ENCODE measurements at places on chromosomes 1 and 21. TPM values are rescaled to one million over a fixed set of nuclear protein-coding genes. Genes with fewer than 3 reads are reported as not detected.

Gene GBP7
- total RNA-seq, result not detected

Gene PGLYRP3
- total RNA-seq, result not detected

Gene VN1R5
- total RNA-seq, result not detected

Gene SNX7
- 20.7 TPM for total RNA-seq

Gene RNU1-2
- 1,303 TPM for total RNA-seq

Gene TFF3
- 1.7 TPM for total RNA-seq

Gene DISP3
- total RNA-seq, result 4.6 TPM

Gene C1orf159
- total RNA-seq, result 12.4 TPM

Gene KIFAP3
- 3.2 TPM for total RNA-seq

Gene NPHP4
- total RNA-seq, result 13.6 TPM

Gene SPRR3
- not detected for total RNA-seq

DNA sequence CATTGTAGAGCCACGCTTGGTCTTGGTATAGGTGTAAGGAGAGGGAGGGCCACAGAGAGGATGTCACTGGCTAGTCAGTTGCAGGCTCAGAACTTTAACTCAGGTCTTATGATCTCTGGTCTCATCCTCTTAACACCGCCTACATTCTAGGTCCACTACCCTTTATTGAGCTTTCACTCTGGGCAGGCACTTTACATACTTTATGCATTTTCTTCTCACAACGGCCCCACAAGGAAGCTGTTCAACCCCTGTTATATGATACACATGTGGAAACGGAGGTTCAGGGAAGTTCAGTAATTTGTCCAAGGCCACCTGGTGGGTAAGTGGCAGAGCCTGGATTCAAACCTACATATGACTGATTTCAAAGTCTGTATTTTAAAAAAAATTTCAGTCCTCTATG is 25.3 kb upstream of the RCAN3 start:
- no peak for DNase-seq

GRCh38 chr1:224123136-224123535 is 9.2 kb downstream of the FBXO28 start:
- DNase-seq, result no peak

DNA sequence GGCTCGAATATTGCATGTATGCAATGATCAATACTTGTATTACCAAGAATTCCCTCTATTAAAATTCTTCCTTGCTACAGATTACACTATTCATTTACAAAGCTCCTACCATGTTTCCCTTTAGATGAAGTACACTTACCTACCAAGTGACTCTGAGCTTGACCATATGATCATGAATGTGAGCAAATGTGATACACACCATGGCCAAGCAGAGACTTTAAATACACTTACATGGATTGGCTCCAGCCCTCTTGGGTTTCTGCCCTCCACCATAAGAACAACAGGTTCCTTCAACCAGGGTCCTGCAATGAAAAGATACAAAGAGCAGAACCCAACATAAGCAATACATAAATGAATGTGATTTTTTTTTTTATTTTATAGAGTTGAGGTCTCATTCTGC is 30.0 kb downstream of the LRRC52 start:
- DNase-seq, result no peak

DNA sequence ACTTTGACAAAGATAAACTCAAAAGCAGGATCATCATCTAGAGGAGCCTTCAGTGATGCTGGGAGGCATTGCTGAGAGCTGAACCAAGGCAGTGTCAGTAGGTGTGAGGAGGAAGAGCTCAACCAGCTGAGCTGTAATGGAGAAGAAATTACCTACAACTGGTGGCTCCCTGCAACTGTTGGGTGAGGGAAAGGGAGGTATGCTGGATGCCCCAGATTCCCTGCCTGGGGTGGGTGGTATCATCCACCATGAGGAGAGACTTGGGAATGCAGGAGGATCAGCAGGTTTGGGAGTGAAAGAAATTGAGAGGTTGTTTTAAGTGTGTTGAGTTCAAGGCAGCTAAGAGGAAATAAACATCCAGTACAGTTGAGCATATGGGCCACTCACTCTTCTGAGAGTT is 199.8 kb downstream of the DNM3 start:
- no peak for DNase-seq

DNA sequence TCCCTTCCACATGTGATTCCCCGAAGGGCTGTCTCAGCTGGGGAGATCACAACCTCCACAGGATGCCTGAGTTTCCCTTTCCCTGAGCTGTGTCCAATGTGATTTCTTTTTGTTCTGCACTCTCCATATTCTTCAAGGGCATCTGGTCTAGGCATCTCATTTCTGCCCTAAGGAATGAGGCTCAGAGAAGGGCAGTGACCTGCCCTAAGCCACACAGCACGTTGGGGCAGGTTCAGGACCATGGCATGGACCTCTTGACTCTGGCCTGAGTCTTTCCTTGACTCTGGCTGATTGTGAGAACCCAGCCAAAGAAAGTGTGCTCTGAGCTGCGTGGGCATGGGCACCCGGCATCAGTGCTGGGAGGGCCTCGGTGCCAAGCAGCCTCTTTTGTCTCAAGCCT is 590.3 kb downstream of the PTPRU start:
- DNase-seq, result peak; percentile 16

DNA sequence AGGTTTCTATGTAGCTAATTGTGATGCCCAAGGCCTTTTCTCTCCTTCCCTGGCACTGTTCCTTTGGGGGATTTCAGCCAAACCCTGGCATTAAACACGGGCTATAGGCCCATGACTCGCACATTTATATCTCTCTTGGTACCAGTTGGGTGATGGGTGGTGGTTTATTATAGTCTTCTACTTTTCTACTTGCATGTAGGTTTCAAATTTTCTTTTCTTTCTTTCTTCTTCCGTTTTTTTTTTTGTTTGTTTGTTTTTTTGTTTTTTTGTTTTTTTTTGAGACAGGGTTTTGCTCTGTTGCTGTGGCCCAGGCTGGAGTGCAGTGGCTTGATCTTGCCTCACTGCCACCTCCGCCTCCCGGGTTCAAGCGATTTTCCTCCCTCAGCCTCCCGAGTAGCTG is 1.1 kb downstream of the IL10RB start:
- no peak for DNase-seq

- DNase-seq, result no peak
Measured at GRCh38 chr1:236281198-236281653, 532 bp downstream of the ERO1B start.

GRCh38 chr1:35559317-35559944 is 1.8 kb downstream of the NCDN start:
- no peak for DNase-seq

GRCh38 chr1:51433972-51434510 is 85.0 kb downstream of the EPS15 start:
- no peak for DNase-seq

DNA sequence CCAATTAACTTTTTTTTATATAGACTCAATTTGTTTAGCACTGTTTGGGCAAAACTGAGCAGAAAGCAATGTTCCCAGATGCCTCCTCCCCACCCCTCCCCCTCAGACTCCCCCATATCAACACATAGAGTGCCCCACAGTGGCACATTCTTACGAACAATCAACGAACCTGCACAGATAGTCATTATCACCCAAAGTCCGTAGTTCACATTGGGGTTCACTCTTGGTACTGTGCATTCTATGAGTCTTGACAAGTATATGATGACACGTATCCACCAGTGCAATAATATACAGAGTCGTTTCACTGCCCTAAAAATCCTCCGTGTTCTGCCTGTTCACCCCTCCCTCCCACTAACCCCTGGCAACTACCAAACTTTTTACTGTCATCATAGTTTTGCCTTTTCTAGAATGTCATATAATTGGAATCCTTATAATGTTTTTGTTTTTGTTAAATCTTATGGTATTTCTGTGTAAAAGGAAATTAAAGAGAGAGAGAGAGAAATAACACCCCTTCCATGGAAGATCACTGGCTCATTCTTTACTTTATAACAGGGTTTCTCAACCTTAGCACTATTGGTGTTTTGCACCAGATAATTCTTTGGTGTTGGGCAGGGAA is 37.2 kb upstream of the HNRNPU start:
- no peak for DNase-seq

DNA sequence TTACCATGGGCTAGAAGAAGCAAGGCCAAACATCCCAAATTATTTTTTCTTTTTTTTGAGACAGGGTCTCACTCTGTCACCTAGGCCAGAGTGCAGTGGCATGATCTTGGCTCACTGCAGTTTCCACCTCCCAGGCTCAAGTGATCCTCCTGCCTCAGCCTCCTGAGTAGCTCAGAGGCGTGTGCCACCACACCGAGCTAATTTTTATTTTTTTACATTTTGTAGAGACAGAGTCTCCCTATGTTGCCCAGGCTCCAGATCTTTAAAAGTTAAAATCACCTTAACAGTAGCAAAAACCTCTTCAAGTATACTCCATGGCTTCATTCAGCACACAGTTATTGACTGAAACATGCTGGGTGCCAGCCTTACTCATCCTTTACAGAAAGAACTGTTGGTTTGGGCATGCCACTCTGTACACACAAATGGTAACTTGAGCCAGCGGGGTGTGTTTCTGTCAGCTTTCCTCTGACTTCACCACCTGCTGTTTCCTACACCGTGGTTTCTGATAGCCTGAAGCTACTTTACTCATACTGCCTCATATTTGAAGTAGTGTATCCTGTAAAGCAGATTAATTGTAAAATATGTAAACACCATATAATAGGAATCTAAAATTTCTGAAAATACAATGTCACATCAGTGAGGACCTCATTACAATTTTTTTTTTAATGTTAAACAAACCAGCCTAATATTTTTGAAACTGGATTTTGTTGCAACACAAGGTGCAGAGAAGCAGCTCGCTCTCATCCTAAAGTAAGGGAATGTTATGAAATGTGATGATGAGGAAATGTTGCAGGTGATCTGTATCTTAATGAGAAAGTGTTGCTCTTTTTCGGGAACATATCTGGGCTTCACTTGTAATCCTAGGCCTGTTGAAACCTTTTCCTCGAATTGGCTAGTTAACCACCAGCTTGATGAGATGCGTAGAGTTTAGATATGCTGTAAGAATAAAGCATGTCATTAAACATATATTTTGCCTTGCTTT is 113.9 kb downstream of the ATP5PO start:
- DNase-seq, result no peak

- DNase-seq, result no peak
Measured at GRCh38 chr1:204240233-204240632, 26.4 kb upstream of the GOLT1A start.

DNA sequence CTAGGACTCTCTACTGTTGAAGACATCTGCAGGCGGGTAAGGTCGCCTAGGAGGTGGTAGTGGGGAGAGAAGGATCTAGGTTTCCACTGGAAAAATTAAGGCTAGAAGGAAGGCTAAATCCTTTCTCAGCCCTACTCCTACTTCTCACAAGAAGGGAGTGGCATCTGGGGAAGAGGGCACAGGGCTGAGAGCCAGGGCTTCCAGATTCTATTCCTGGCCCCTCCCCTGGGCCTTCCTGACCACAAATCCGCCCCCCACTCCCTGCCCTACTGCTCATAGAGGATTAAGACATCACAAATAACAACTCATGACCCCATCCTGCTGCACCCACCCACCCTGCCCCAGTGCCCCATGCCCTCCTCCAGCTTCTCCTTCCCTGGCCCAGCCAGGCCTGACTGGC is 2.5 kb downstream of the PHLDA3 start:
- no peak for DNase-seq

- DNase-seq, result no peak
Measured at GRCh38 chr21:45986316-45987051, 4.9 kb downstream of the COL6A1 start.

DNA sequence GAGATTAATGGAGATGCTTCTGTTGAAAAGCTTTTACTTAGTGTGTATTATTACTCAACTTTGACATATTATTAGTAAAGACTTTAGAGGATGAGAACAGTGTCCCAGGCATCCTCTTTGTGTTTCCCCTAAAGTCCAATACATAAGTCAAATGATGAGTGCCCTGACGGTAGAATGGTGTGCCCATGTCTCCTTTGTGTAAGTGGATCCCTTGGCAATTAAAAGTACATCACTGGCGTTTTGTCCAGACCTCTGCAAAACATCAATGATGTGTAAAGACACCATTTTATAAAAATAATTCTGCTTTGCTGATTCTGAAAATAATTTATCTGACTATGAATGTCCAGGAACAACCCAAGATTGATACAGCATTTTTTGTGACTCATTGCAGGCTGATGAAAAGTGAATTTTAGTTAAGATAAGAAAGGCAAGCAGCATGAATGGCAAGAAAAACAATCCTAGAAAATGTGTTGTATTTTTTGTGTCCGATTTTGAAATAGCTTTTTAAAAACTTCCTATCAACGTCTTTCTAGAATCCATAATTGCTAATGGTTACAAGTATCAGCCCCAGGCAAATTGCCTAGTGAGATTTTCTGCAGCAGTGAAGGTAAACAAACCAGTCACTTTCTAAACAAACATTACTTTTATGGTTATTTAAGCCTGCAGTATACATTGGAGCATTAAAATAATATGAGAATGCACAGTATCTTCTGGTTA is 251.5 kb downstream of the PTPRC start:
- no peak for DNase-seq

DNA sequence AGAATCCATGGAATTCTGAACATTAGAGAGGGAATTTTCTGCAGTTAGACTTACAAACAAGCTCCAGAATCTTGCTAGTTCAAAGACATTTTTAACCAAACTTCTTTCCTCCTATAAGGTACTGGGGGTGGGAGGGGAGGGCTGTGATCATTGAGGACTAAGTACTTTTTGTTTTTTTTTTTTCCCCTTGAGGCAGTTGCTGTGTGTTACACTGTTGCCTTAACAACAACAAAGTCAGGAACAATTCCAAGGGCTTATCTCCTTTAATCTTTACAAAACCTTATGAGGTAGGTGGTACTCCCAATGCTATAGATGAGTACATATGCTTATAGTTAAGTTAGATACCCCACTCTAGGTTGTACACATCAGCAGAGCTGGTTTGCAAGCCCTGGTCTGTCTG is 62.9 kb downstream of the PPP1R12B start:
- no peak for DNase-seq

- DNase-seq, result no peak
Measured at GRCh38 chr1:17561561-17561985, 22.1 kb downstream of the ARHGEF10L start.

- DNase-seq, result no peak
Measured at GRCh38 chr1:153771261-153771660, 3.9 kb upstream of the SLC27A3 start.

- no peak for DNase-seq
Measured at GRCh38 chr1:91611483-91611917, 110.8 kb downstream of the CDC7 start.

- DNase-seq, result no peak
Measured at GRCh38 chr1:35447278-35447677, 109.9 kb downstream of the KIAA0319L start.

GRCh38 chr1:208203127-208203847 is 40.9 kb downstream of the PLXNA2 start:
- no peak for DNase-seq

DNA sequence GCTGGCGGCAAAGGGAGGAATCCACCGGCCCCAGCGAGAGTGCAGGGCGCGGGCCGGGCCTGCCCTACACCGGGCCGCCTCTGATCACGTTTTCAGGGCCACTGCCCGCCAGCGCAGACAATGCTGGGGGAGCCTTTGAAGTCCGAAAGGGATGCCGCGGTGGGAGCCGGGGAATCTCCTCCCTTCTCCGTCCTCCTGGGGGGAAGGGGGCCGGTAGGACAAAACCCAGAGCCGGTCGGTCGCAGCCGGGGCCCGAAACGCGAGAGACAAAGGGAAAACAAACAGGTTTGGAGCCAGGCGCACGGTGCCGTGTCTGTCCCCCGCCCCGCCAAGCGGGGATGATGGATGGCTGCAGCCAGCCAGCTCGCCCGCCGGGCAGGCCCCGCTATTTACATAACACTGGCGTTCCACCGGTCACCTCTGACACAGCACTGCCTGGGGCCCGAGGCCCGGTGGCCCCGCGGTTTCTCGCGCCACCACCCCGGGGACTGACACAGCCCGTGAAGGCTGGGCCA is 92.0 kb downstream of the CASZ1 start:
- peak; percentile 34 for DNase-seq
